Foreskin keratinocyte (primary cell): ENCODE measurements at places on chromosomes 2 and 18. TPM values are rescaled to one million over a fixed set of nuclear protein-coding genes. Genes with fewer than 3 reads are reported as not detected.

DNA sequence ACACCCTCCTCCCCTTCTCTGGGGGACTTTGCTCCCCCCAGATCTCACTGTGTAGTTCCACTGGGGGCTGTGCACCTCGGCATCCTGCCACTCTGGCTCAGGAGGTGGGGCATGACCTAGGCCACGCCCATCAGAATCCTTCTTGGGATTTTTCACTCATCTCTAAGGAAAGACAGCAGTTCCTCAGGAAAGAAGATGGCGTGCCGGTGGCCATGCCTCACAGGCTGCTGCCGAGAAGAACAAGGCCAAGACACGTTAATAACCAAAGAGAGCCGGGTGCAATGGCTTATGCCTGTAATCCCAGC is 3.2 kb downstream of the NMUR1 start:
- no peak for DNase-seq

DNA sequence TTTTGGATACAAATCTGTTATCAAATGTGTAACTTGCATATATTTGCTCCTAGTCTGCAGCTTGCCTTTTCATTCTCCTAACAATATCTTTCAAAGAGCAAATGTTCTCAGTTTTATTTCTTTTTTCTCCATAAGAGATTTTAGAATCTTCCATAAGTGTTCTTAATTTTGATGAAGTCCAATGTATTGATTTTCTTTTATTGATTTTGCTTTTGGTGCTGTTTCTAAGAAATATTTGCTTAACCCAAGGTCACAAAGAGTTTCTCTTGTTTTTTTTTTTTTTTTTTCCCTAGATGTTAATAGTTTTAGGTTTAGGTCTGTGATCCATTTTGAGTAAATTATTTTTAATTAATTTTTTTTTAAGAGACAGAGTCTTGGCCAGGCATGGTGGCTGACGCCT is 75.8 kb upstream of the SPRED2 start:
- DNase-seq, result no peak

- DNase-seq, result no peak
Measured at GRCh38 chr2:171098607-171099006, 62.1 kb downstream of the TLK1 start.

Gene MROH2A
- 0.11 and 0.31 TPM in 2 replicates for total RNA-seq

Gene BUB1
- total RNA-seq, result 45.3 and 55.9 TPM in 2 replicates

Gene C2orf15
- 0.44 and 0.60 TPM in 2 replicates for total RNA-seq

GRCh38 chr2:8081130-8081529 is 600.7 kb upstream of the ID2 start:
- no peak for DNase-seq

Gene PRSS56
- total RNA-seq, result not detected in 2 replicates

- DNase-seq, result no peak
Measured at GRCh38 chr2:207165121-207166038, at the start of gene KLF7. Gene KLF7 (minus strand): TSS chr2:207165948. CDS start chr2:207165568, 380 bp downstream.

Gene MC5R
- total RNA-seq, result not detected in 2 replicates

DNA sequence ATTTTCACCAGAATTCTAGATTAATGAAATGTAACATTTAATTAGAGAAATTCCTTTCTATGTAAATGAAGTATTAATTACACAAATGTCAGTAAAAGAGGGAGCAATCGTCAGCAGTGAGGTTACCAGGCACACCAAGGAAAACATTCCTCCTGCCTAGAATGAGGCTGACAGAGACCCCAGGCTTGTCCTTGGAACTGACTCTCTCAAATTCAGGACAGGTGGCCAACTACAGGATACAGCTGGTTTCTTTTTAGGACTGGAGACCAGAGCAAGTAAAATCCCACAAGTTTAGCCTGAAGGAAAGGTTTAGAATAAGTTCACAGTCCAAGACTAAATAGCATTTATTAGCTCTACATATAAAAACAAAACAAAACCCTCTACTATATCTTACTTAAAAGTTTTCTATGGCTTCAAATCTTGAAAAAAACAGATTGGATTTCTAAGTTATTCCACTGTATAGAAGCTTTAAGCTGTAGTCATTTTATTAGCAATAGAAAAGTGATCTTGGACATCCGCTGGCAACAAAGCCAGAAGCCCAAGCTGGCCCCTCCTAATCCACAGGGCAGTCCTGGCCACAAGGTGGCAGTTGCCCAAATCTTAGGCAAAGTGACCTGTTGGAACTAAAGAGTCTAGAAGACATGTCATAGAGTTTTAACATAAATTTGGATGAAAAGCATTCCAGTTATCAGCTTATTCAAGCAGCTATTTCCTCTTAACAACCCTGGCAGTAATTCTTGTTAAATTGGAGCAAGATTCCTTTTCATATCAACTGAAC is 81.0 kb downstream of the SP3 start:
- no peak for DNase-seq

Gene SNED1
- not detected in 2 replicates for total RNA-seq

GRCh38 chr2:227528803-227529202 is 56.8 kb downstream of the AGFG1 start:
- no peak for DNase-seq

GRCh38 chr2:238061315-238062202 is 758 bp downstream of the SCLY start:
- DNase-seq, result peak; percentile 26

- no peak for DNase-seq
Measured at GRCh38 chr18:11040823-11041656, 108.3 kb downstream of the PIEZO2 start.

Gene MCFD2
- 74.7 and 83.4 TPM in 2 replicates for total RNA-seq

DNA sequence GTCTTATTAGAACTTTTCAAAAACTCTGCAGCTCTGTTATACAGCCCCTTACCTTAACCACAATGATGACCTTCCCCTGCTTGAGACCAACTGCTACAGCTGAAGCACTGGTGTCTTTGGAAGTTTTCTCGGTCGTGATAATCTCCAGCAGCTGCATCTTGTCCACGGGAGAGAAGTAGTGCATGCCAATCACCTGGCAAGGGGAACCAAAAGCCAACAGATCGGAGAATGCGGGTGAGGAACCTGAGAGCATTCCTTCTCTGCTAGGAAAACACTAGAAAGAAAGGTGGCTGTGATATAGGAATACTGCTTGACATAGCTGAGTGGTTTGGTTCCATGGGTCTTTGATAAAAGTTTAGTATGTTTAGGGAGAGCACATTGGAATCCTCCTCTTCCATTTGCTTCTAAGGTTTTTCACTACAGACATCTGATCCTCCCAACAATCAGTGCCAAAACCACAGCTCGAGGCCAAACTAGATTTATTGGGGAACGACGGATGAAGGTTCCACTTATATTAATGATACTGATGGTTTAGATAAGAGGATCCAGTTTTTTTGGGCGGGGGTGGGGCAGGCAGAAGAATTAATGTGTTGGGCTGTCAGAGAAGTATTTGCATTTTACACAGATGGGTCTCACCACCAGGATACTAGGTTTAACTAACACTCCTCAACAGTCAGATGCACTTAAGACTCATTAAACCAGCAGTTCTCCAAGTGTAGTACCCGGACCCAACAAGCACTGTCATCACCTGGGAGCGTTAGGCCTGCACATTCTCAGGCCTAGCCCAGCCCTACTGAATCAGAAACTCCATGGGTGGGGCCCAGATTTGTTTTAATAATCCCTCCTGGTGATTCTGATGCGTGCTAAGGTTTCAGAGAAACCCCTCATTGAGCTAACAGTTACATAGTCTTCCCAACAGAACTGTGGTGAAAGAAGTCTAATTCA is 22.4 kb downstream of the GAREM2 start:
- no peak for DNase-seq

Gene DYNC2LI1
- total RNA-seq, result 13.9 and 14.0 TPM in 2 replicates

- DNase-seq, result no peak
Measured at GRCh38 chr2:96806468-96807126, 9.5 kb upstream of the CNNM3 start.

DNA sequence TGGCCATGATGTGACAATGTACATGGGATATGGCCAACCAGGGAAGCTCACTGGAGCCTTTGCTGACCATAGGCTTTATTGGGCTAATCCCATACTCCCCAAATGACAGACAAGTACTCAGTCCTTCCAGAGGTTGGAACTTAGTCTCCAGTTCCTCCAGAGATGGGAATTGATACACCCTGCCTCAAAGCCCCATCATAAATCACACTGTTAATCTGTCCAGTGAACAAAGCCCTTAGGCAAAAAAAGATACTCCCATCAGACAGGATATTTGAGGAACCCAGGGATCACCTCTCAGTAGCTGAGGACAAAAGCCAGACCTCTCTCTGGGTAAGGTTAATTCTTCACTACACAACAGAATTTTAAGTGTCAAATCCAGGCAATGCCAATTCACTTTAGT is 247.5 kb upstream of the CDH20 start:
- no peak for DNase-seq

DNA sequence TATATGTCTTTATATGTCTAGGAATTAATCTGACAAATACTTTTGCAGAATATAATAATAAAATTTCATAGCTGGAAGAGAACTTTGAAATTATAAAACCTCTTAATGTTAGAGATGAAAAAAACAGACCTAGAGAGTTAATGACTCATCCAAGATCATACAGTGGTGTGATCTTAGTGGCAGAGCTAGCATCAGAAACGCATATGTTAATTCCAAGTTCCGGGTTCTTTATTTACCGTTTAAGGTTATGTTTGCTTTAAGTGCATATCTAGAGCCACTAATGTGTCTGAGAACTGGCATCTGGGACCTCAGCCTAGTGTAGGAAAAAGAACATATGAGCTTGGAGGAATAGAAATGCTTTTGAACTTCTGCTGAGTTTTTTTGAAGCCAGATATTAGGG is 24.3 kb downstream of the CERS6 start:
- no peak for DNase-seq

DNA sequence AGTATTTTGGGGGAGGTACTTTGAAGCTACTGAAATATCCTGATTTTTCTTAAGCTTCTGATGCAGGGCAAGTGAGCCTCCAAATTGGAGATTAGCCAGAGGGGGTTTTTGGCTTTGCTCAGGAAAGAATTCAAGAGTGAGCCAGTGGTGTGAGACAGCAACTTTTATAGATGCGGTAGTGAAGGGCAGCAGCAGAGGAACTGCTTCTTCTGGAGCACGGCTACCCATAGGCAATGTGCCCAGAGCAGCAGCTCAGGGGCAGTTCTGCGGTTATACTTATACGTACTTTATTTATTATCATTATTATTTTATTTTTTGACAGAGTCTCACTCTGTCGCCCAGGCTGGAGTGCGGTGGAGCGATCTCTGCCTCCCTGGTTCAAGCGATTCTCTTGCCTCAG is 19.8 kb upstream of the NT5DC4 start:
- no peak for DNase-seq

- DNase-seq, result no peak
Measured at GRCh38 chr2:8030573-8031303, 651.1 kb upstream of the ID2 start.

Gene DNAJC27
- total RNA-seq, result 1.8 and 4.1 TPM in 2 replicates

DNA sequence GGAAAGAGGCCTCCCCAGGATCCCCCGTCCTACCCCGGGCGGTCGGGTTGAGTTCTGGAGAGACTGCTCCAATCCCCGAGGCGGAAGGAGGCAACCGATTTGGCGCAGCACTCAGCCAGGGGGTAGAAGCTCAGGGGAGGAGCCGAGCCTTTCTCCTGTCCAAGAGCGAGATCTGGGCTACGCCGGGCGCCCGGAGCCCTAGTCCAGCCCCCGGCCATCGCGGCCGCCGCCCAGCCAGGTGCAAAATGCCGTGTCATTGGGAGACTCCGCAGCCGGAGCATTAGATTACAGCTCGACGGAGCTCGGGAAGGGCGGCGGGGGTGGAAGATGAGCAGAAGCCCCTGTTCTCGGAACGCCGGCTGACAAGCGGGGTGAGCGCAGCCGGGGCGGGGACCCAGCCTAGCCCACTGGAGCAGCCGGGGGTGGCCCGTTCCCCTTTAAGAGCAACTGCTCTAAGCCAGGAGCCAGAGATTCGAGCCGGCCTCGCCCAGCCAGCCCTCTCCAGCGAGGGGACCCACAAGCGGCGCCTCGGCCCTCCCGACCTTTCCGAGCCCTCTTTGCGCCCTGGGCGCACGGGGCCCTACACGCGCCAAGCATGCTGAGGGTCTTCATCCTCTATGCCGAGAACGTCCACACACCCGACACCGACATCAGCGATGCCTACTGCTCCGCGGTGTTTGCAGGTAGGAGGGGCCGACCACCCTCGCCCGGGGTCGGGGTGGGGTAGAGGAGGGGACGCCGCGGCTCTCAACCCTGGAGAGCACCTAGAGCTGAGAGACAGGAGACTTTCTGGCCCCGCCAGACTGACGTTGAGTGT is at the start of gene DYSF:
Gene DYSF (plus strand): TSS at position 158 of the 817 bp plus-strand sequence.
- DNase-seq, result no peak

- DNase-seq, result no peak
Measured at GRCh38 chr2:142603759-142604158, 273.7 kb upstream of the KYNU start.

- no peak for DNase-seq
Measured at GRCh38 chr2:217935901-217936684, 66.7 kb downstream of the TNS1 start.

DNA sequence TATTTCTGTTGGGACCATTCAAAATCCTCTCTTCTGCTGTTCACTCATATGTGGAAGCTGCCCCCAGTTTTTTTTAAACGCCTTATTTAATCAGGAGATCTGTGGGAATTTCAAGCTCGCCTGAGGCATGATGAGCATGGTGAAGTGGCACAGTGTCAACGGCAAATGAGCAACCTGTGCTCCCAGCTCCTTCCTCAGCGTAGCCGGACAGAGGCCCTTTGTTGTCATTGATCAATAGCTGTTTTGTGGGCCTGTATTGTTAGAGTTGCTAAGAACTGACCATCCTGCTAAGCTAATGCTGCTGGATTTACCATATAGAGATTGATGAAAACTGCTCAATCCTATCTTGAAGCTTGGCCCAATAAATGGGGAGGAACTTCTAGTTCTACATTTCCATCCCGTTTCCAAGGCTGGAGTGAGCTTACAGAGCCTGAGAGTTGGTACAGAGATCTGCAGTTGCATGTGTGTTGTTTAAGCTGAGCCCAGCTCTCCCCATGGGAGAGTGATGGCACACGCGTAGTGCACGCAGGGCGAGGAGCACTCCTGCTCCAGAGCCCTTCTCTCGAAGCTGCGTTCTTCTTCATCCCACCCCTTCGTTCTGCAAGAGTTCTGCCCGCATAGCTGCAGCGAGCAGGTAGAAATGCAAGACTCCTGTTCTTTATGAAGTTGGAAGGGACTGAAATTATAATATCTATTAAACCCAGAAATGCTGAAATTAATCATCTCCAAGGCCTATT is 108.8 kb downstream of the RTN4 start:
- DNase-seq, result no peak

Gene ZNF519
- total RNA-seq, result 3.2 and 4.1 TPM in 2 replicates

Gene ATG9A
- total RNA-seq, result 32.3 and 39.2 TPM in 2 replicates

- no peak for DNase-seq
Measured at GRCh38 chr2:194294156-194294555, 1362.9 kb upstream of the SLC39A10 start.

Gene ARMC9
- 13.4 and 15.4 TPM in 2 replicates for total RNA-seq

DNA sequence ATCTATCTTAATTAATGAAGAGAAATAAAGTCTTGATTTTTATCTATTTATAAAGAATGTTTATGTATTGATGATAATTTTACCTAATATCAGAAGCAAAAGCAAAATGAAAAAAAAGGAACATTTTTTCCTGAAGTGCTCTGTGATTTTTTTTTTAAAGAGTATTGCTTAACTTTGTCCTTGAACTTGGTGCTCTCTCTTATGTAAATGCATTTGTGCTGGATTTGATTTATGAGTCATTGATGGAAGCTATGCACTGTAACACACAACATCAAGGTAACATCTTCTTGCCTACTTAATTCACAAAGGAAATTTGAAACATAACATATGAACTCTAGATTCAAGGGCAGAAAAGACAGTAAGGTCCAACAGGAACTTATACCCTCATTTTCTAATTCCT is 312.9 kb upstream of the CDH19 start:
- DNase-seq, result no peak

GRCh38 chr2:71943238-71944182 is 204.2 kb downstream of the CYP26B1 start:
- no peak for DNase-seq
